ENCODE measurements at places on chromosomes 5 and 9.

GRCh38 chr5:59133764-59134261 lies 550.9 kb downstream of the RAB3C start:
- DNase-seq = no peak

DNA sequence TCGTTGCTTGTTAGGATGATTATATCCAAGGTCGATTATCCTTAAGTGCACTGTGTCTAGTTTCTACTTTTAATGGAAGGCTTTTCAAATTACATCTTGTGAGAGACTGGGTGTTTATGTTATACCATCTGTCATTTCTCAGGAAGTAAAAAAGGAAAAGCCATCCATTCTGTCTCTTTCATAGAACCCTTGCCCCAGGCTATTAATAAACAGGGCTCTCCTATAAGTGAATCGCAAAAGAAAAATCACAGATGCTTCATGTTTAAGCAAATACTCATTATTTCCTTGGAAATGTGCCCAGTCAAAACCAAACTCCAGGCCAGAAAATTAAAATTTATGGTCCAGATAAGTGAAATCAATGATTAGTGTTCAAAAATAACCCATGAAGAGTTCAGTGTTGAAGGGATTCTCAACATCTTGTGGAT lies 58.1 kb downstream of the STARD4 start:
- DNase-seq = no peak

DNA sequence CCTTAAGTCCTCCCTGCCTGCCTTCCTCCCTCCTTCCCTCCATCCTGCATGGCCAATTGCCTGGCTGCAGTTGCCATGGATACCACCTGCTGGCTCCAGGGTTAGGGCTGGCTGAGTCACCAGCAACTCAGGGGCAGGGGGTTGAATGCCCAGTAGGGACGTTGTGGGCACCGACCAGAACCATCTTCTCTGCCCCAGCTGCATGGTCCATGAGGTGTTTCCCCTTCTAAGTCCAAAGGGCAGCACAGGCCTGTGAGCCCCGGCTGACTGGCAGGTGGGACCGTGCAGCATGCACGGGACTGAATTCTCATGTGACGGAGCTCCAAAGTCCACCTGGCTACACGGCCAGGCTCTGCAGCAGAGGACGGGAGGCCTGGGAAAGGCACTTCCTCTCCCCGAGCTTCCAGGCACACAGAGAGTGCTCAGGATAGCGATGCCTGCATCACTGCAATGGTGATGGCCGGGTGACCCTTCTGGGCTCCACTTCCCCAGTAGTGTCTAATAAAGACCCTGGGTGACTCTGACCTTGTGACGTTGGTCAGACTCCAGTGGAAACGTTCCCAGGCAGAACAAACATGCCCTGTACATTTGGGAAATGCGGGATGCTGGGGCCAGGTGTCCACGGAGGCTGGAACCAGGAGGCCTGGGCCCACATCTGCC lies 5.7 kb downstream of the ASS1 start:
- no peak for DNase-seq

DNA sequence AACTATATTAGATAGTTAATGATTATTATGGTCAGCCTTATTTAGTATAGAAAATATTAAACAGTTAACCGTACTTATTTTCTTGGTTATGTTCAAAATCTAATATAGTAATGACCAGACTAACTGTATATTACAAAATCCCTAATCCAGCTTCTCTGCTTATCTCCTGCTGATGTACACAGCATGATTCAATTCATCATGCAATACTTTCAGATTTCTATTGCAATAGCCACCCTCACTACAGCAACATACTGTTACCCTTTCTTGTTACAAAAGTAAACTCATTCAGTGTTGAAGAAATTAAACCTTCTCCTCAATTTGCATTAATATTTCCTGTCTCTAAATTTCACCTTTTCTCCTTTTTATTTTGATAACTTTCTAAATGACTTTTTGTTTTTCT lies 1375.0 kb upstream of the NUDT12 start:
- no peak for DNase-seq

Measured in stimulated activated CD4-positive, alpha-beta T cell treated with anti-CD3 and anti-CD28 coated beads, TNF-alpha, amount 100 ng/mL, for 1 hour (primary cell).